Stimulated activated CD4-positive, alpha-beta T cell treated with anti-CD3 and anti-CD28 coated beads, Interleukin-1b, Interleukin-23, amount 100 ng/mL, for 24 hours (primary cell): ENCODE measurements at places on chromosomes 13 and 19.
A peak's percentile ranks its signal among the peaks of the same experiment; 100 is the strongest.

DNA sequence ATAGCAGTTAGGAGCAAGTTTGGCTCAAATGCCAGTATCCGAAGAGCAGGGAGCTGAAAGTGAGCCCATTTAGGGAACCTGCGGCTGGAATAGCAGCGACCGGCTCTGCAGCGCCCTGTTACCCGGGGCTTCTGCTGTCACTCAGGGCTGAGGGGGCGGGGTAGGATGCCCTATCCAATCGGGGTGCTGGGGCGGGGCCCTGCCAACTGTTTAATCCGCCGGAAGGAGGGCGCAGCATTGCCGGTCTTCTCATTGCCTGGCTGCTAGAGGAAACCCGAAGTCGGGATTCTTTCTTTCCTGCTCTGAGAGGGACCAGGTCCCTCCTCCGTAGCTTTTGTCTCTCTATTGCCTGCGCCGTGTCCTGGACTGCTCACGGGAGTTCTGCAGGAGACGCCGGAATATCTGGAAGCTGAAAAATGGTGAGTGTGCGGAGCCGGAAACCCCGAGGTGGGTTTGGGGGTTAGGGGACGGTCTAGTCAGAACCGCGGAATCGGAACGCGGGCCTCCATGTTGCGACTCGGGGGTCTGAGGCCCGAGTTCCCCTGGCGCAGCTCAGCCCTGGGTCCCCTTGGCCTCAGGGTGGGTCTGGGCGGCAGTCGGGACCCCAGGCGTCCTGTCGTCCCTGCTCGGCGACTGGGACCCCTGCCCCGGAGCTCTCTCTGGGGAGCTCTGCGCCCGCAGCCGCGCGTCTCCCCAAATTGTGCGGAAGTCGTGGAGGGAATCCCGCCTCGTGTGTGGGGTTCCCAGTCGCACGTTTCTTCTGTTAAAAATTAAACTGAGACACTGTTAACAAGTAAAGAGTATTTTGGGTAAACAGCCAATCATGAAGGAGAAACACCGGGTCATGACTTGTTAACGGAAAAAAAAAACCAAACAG is 22.8 kb downstream of the ZNF763 start:
- peak; percentile 96 for DNase-seq

- no peak for DNase-seq
Observed at GRCh38 chr13:88014527-88014926, 343.4 kb downstream of the SLITRK5 start.

- no peak for DNase-seq
Observed at GRCh38 chr19:2661615-2662014, 40.9 kb downstream of the GNG7 start.

- no peak for DNase-seq
Observed at GRCh38 chr13:85772367-85772766, 26.9 kb downstream of the SLITRK6 start.

- no peak for DNase-seq
Observed at GRCh38 chr13:28922341-28922740, 102.2 kb downstream of the MTUS2 start.

GRCh38 chr13:109700176-109700575 is 86.2 kb downstream of the IRS2 start:
- no peak for DNase-seq

- no peak for DNase-seq
Observed at GRCh38 chr19:47005873-47006272, 13.8 kb upstream of the NPAS1 start.

GRCh38 chr19:34096020-34096915 is 76.0 kb upstream of the LSM14A start:
- no peak for DNase-seq

DNA sequence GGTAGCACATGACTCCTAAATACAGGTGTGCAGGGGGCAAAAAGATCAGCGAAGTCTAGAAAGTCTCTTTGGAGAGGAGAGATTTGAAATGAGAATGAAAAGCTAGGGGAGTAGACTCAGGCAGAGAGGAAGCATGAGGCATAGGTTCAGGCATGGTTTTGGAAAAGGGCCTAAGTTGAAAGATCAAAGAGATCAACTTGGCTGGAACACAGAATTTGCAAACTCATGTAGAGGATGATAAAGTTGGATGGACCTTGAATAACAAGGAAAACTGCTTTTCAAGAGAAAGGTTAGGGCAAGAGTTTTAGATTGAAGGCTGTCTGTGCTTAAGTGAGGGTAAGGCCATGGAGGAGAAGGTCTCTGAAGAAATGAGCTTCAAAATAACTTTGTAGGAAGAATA is 47.4 kb upstream of the UBAC2 start:
- no peak for DNase-seq
